Mammary epithelial cell (primary cell): ENCODE measurements at places on chromosomes 1 and 21. TPM values are rescaled to one million over a fixed set of nuclear protein-coding genes. Genes with fewer than 3 reads are reported as not detected.
A peak's percentile ranks its signal among the peaks of the same experiment; 100 is the strongest.

Gene ZMYM1
- polyA plus RNA-seq: 10.2 TPM

Gene KRTAP20-2
- polyA plus RNA-seq: not detected

Gene RIIAD1
- not detected for polyA plus RNA-seq

DNA sequence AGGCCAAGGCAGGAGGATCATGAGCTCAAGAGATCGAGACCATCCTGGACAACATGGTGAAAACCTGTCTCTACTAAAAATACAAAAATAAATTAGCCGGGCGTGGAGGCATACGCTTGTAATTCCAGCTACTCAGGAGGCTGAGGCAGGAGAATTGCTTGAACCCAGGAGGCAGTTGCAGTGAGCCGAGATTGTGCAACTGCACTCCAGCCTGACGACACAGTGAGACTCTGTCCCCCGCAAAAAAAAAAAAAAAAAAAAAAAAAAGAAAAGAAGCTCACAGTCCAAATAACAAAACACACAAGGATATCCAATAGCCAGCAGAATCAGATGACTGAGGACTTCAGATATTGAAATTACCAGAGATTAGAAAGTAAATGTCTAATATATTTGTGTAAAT lies 11.8 kb downstream of the AHCTF1 start:
- DNase-seq: no peak

GRCh38 chr1:182998482-182998881 lies 24.7 kb upstream of the LAMC1 start:
- peak; percentile 61 for DNase-seq

DNA sequence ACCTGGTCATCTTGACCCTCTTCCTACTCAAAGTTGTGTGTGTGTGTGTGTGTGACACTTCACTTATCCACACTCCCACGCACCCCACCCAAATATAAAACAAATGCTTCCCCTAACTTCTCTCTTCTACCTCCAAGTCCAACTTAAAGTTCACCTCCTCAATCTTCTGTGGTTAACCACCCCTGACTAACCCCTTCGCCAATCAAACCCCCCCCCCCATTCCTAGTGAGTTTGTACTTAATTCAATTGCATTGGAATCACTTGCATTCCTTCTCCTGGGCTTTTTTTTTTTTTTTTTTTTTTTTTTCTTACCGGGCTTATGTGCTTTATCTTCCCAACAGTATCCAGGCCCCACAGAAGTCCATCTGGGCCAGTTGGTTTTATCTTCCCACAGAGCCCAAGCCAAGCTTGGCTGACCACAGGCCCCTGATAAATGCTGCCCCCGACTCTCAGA lies 78.4 kb downstream of the CD58 start:
- DNase-seq: no peak
